Stimulated activated CD8-positive, alpha-beta memory T cell treated with anti-CD3 and anti-CD28 coated beads, Interleukin-12 subunit alpha, Interleukin-12 subunit beta, amount 100 ng/mL, for 1 hour (primary cell): ENCODE measurements at places on chromosomes 1 and 21.

- DNase-seq = no peak
Measured at GRCh38 chr1:170617591-170618330, 46.2 kb upstream of the PRRX1 start.

DNA sequence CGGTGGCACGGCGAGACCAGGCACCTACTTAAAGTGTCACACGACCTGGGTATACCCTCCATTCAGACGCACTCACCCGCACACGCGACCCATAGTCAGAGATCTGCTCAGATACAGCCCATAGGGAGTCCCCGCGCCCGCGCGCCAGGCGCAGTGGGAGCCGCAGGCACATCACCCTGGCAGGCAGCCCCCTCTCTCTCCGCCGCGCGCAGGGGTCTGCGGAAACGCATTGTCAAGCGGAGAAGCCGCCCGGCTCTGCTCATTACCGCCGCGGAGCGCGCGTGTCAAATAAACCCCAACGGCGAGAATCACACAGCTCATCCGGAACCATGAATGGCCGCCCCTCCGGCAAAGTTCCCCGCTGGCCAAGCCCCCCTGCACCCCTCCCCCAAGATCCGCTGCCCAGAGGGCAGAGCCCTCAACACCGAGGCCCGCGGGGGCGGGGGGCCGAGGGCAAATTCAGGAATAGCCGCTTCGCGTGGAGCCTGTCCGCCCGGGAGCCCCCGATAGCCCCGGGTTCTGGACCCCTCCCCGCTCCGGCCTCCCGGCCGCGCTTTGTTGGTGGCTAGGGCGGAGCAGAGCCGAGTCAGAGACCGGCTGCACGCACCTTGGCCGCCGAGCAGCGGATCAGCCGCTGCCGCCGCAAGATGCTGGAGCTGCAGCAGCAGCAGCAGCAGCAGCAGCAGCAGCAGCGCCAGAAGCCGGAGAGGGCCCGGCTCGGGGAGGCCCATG is 522 bp downstream of the LRP8 start:
- no peak for DNase-seq

GRCh38 chr1:53442299-53442698 is 16.9 kb upstream of the DMRTB1 start:
- DNase-seq = no peak

GRCh38 chr1:115710859-115711624 is 57.5 kb downstream of the CASQ2 start:
- DNase-seq = no peak

- no peak for DNase-seq
Measured at GRCh38 chr1:180923887-180924286, 11.2 kb downstream of the KIAA1614 start.

- no peak for DNase-seq
Measured at GRCh38 chr1:66833112-66833511, 32.0 kb upstream of the INSL5 start.

DNA sequence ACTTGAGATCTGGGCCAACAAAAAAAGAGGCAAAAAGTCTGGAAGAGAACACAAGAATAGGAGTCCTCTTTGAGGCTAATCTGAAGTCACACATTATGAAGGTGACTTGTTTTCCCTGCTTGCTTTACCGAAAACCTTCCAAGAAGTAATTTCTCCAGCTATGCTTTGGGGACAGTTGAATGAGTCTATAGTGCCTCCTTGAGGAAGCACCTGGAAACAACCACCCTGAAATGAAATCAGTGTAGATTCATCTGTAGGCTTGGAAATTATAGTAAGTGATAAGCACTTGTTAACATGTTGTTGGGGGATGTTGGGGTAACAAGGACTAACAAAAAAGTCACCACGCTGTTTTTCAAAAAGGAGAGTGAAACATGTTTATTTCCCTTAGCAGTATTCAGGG is 23.4 kb upstream of the RPTN start:
- no peak for DNase-seq

DNA sequence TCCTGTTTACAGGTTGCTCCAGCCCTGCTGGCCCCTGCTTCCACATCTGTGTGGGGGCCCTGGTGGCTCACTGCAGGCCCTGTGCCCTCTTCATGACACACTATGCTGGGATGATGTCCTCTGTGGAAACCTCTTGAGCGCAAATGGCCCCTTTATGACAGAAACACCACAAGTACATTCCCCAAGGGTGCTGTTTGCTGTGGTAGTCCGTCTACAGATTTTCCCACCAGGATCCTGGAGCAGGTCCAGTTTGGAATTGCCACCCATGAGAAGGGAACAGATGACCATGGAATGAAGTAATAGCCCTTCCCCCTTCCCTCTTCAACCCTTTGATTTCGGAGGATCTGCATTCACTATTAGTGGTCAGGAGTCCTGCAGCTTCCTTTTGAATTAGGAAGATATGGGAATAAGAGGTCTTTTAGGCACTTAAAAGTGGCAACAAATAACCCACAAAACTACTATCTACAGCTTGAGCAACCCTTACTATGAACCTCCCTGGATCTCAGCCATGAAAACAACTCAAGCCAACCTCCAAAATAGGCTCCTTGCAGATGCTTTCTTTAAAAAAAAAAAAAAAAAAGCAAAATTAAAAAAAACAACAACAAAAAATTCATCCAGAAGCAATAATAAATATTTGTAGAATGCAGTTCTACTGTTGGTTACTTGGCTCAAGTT is 121.9 kb upstream of the TSPAN2 start:
- DNase-seq = no peak

DNA sequence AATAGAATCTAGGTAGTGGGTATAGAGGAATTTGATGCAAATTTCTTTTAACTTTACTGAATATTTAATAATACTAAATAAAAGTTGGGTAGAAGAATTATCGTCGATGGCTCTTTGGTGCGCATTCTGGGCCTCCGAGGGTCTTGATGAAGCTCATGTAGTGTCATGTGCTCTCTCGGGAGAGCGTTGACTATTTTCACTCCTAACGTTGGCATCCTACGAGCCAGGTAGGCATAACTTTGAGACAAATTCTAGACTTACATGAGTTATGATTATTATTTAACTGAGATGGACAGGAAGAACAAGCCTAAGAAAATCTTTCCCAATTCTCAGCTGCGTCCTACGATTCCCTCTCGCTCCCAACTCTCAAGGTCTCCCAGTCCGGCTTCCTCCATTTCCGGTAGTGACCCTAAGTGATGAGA is 550 bp upstream of the PCAT6 start:
- no peak for DNase-seq

DNA sequence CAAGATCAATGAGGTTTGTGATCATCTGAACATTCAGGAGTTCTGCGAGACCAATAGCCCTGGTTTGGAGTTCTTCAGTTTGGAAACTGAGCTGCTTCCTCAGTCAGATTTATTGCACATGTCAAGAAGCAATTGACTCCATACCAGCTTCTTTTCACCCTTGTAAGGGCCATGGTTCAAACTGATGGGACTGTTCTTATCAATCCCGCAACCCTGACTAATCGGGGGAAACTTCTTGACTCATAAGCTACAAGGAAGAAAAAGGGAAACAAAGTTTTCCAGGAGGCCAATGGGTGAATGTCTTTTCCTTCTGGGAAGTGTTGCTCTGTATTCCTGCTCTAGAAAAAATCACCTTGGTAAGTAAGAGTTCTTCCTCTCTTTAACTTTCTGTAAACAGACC is 187.9 kb downstream of the MIS18A start:
- no peak for DNase-seq
